CD4-positive, alpha-beta T cell treated with Interleukin-4 for 4 hours (primary cell): ENCODE measurements at places on chromosomes 1 and 21.

GRCh38 chr21:36626791-36627190 is 72.1 kb upstream of the SIM2 start:
- DNase-seq, result no peak

DNA sequence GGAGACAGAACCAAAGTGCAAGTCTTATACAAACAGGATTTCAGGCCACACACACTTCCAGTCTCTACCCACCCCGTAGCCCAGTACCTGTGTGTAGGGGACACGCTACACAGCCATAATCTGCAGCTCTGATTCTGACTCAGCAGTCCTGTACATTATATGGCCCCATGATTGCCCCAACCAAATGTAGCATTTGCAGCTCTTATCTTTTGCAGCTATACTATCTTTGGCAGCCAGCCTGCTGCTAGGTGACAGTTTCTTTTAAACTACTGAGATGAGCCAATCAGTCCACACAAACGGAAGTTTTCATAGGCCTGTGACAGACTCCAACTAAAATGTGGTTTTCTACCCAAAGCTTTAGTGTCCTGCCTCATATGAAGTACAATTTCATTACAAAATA is 259.6 kb upstream of the ST6GALNAC5 start:
- no peak for DNase-seq

GRCh38 chr1:243710467-243710866 is 139.6 kb downstream of the AKT3 start:
- DNase-seq, result no peak

DNA sequence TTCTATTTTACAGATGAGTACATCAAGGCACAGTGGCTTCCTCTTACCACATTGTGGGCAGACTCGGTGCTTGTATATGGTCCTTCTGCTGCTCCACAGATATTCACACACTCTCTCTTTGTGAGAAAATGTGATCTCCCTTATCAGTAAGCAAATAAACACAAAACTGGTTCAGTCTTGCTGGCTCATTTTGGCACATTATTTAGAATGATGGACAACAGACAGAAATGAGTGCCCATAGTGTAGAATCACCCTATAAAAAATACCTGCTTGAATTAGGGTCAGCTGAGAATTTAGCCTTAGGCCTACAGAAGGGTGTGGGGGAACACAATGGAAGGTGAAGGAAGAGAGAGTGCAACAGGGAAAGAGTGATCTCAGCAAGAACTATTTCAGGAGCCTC is 423.1 kb downstream of the HLX start:
- DNase-seq, result no peak

GRCh38 chr21:34639882-34640788 is 25.2 kb upstream of the RCAN1 start:
- DNase-seq, result peak; percentile 44

GRCh38 chr1:165495858-165496205 is 48.0 kb upstream of the LRRC52 start:
- no peak for DNase-seq

DNA sequence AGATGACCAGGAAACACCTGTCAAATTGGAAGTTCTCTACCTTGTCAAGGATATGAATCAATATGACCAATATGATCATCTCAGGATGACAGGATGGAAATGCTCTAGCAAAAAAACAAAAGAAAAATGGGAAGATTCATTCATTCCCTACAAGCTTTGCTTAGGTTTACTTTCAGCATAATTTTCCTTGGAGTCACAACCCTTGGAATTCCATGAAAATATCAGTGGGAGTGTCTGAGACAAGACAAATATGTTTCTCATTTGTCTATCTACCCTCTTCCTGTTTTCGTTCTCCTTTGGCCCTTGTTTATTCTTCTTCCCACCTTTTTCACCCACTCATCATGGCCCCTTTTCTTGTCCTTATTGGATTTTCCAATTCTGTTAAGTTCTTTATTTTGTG is 50.6 kb downstream of the COLGALT2 start:
- no peak for DNase-seq

GRCh38 chr1:24438423-24438901 is 22.9 kb downstream of the NIPAL3 start:
- no peak for DNase-seq

DNA sequence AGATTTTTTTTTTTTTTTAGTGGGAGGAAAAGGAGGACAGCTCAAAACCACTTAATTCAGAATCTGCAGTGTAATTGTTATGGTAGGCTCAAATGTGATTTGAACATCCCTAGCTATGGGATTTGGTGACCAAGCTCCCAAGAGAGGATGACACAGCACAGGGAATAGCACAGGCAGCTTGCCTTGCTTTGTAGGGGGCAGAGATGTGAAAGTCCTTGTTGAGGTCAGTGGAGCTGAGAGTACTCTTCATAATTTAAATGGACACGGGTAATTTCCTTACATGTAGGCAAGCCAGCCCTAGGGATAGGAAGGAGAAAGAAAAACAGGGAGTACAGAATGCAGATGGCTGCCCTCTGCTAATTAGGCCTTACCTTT is 3.2 kb upstream of the UCK2 start:
- DNase-seq, result no peak

DNA sequence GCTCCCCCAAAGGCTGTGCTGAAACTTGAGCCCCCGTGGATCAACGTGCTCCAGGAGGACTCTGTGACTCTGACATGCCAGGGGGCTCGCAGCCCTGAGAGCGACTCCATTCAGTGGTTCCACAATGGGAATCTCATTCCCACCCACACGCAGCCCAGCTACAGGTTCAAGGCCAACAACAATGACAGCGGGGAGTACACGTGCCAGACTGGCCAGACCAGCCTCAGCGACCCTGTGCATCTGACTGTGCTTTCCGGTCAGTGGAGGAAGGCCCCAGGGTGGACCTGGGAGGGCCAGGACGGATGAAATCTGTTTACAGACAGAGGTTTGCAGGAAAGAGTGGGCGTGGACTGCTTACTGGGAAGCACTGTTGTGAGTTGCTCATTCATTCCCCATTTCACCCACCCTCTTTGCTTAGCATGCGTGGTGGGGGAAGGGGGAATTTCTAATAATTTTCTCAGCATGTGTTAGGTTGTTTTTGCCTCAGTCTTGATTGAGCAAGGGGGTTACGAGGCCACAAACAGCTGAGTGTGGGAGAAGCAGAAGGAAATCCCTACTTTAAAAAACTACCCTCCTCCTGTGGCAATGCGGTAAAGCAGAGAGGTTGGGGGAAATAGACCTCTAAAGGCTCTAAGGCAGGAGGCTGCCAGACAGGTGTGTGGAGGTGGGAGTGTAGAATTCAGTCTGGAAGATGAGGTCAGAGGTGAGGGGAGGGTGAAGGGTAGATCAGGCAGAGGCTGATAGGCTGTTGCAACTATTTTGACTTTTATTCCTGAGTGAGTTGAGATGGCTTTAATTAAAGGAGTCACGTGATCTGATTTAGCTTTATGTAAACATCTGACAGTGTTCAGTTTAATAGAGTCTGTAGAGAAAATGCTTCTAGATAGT is 1.3 kb downstream of the FCGR2A start:
- no peak for DNase-seq

GRCh38 chr1:57091642-57092041 is 125.8 kb upstream of the C8B start:
- DNase-seq, result no peak

DNA sequence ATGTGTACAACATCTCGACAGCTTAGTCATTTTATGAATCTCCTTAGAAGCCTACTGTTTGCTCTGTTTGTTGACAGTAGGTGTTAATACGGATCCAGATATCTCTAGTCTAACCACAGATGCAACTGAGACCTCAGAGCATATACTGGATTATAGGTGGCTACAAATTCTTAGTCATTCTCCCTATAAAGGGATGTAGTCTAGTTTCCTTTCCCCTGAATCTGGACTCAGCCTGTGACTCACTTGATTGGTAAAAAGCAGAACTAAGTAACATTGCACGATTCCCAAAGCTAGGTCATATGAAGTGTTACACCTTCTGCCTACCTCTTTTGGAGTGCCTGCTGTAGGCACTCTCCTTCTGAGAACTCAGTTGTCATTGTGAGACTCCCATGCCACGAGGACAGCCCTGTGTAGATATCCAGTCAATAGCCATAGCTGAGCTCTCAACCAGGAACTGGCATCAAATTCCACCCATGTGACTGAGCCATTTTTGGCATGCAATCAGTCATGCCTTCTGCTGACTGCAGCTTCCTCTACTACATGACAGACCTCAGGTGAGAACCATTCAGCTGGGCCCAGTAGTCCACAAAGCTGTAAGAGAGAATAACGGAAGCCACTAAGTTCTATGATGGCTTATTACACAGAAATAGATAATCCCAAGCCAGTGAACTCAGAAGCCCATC is 135.9 kb upstream of the CHRM3 start:
- no peak for DNase-seq

DNA sequence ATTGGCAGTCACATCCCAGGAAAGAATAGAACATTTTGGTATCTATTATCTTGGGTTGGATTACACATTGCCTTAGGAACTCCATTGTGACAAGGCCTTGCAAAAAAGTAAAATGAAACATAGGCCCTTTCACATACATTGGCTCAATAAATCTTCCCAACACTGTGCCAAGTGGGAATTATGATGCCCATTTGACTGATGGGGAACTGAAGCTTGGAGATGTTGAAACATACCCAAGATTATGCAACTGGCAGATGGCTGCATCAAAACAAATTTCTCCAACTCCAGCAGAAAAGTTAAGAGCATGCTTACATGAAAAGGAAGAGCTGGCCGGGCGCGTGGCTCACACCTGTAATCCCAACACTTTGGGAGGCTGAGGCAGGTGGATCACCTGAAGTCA is 26.9 kb downstream of the PLEKHO1 start:
- no peak for DNase-seq

DNA sequence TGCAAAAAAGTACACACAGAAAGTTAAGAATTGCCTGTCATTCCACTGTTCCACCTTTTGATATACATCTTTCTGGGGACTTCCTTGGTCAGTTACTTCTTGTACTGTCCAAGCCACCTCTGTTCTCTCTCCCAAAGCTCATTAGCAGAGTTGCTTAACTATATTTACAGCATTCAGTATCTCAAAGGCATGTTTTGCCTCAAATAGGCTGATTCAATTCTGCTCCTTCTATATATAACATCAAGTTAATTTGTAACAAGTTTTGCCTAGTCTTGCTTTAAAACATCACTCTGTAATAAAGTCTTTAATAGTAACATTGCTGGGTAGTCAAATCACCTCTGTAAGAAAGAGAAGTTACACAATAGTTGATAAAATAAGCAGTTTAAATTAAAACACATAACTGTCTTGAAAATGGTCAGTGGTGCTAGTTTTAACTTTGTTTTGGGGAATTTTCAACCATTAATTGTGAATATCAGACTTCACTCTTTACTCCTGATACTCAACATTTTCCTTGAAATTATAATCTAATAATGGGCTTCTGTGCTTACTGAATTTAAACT is 35.7 kb downstream of the EDARADD start:
- no peak for DNase-seq

- DNase-seq, result peak; percentile 76
These were observed 12.5 kb downstream of the CHML start for GRCh38 chr1:241627453-241628259.

DNA sequence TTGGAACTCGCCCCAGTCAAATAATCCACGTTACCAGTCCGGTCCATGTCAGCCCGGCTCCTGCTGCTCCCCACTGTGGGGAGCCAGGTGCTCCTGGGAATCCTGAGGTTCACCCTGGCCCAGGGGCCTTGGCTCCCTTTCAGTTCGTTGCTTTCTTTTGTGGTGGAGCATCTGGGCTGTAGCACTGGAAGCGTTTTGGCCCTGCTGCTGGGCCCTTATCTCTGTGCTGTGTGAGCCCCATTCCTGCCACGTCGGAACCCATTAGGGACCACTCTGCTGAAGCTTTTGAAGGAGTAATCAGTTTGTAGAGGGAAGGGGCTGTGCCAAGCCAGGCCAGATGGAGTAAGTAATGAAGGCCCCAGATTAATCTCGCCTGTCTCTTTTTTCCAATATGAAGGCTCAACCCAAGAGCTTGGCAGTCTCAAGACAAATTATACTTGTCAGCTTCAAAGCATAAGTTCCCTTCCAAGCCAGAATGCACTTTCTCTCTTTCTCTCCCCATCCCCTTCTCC is 82.3 kb downstream of the PGM1 start:
- no peak for DNase-seq

DNA sequence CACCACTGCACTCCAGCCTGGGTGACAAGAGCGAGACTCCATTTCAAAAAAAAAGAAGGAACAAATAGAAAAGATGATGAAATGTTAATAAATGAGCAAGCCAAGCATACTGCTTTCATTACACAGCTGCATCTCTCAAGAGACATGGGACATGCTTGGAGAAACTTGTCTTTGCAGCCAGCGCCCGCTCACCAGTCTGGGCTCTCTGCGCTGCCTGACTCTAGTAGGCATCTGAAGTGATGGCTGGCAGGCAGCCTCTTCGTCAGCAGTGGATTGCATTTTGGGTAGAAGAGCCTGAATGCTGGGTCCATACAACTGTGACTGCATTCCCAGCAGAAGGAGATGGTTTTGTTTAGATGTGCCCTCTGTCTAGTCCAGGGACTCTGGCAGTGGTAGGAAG is 48.0 kb downstream of the IL6R start:
- no peak for DNase-seq

- DNase-seq, result no peak
These were observed 70.0 kb upstream of the MAGI3 start for GRCh38 chr1:113320272-113320671.

DNA sequence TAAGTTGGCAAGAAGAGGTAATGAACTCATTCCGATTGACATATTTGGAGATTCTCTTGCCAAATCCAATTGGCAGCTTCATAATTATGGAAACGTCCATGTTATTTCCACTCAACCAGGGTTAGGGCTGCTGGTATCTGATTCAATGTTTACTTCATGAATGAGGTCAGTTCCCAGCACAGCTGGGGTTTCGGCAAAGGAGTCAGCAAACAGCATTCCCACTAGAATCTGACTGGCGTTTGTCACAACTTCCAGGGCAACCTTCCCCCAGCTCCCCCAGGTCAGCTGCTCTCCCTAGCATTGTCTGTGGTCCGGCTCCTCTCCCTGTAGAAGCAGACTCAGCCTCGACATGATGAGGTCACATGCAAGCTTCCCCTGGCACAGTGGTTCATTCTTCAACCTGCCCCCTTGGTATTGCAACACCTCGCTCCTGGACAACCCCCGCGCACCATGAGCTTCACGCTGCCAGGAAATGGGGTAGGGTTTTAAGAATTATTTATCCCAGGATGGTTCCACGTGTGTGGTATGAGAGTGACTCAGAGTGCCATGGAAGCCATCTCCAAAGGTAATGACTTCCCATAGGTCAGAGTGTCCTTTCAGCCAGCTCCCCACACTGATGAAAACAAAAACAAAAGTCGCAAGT is 100.7 kb upstream of the SLC25A33 start:
- no peak for DNase-seq

DNA sequence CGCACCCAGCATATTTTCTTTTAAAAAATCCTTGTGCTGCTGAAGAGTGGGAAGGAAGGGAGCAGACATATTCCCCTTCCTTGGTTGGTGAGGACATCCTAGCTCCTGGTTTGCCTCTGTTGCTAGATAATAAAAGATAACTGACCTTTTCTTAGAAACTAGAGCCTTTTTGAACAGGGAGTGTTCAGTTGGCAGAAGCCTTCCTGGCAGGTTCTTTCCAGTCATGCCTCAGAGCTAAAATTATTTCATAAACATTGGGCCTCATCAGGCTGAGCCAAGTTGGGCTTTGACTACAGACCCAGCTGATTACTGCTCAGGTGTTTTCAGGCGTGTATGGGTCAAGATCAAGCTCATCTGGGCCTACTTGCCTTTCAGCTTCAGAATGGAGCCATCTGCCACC is 22.7 kb upstream of the SH3BGRL3 start:
- no peak for DNase-seq
